Myometrial cell (primary cell): ENCODE measurements at places on chromosomes 12 and 14. TPM values are rescaled to one million over a fixed set of nuclear protein-coding genes. Genes with fewer than 3 reads are reported as not detected.

GLT8D2 gene
- total RNA-seq, result 20.2 and 26.4 TPM in 2 replicates

FAM90A1 gene
- under 0.01 and 0.18 TPM in 2 replicates for total RNA-seq

LTB4R gene
- total RNA-seq, result under 0.01 and 0.71 TPM in 2 replicates

DCN gene
- total RNA-seq, result 320 and 329 TPM in 2 replicates

PPP1R1A gene
- total RNA-seq, result not detected in 2 replicates

ZDHHC22 gene
- not detected in 2 replicates for total RNA-seq

SIRT4 gene
- under 0.01 and 0.35 TPM in 2 replicates for total RNA-seq

BATF gene
- not detected in 2 replicates for total RNA-seq

BRMS1L gene
- total RNA-seq, result 1.7 and 3.0 TPM in 2 replicates

AQP6 gene
- not detected in 2 replicates for total RNA-seq

NAV3 gene
- total RNA-seq, result 29.4 and 49.3 TPM in 2 replicates

CLEC12A gene
- not detected in 2 replicates for total RNA-seq

HHIPL1 gene
- 4.0 and 6.0 TPM in 2 replicates for total RNA-seq

ZBTB42 gene
- total RNA-seq, result 1.6 and 2.3 TPM in 2 replicates

SLC39A2 gene
- 0.18 and 0.58 TPM in 2 replicates for total RNA-seq

MFAP5 gene
- 3.2 TPM in 2 replicates for total RNA-seq

RASSF9 gene
- under 0.01 and 0.18 TPM in 2 replicates for total RNA-seq

MYF6 gene
- not detected in 2 replicates for total RNA-seq

CCDC175 gene
- total RNA-seq, result not detected in 2 replicates

FGD4 gene
- total RNA-seq, result 5.2 and 5.8 TPM in 2 replicates

TNFAIP2 gene
- 45.6 and 57.4 TPM in 2 replicates for total RNA-seq

KLRF1 gene
- 0.35 TPM in 1 of 2 replicates, not detected in the other for total RNA-seq

ADAM20 gene
- not detected in 2 replicates for total RNA-seq

SMIM41 gene
- not detected in 2 replicates for total RNA-seq

OR10P1 gene
- not detected in 2 replicates for total RNA-seq

EMP1 gene
- total RNA-seq, result 229 and 483 TPM in 2 replicates

NXPH4 gene
- total RNA-seq, result 0.71 and 1.2 TPM in 2 replicates

SLC22A17 gene
- total RNA-seq, result 10.1 and 16.8 TPM in 2 replicates

TAS2R42 gene
- total RNA-seq, result not detected in 2 replicates

MYL2 gene
- not detected in 2 replicates for total RNA-seq

SLC38A4 gene
- 0.53 and 0.58 TPM in 2 replicates for total RNA-seq

DACT1 gene
- 0.29 and 2.1 TPM in 2 replicates for total RNA-seq

RERGL gene
- not detected in 2 replicates for total RNA-seq

TMTC1 gene
- 50.5 and 51.4 TPM in 2 replicates for total RNA-seq

TIGAR gene
- 19.0 and 20.6 TPM in 2 replicates for total RNA-seq

DCP1B gene
- 22.2 and 27.4 TPM in 2 replicates for total RNA-seq

SYNE3 gene
- total RNA-seq, result 4.6 and 5.2 TPM in 2 replicates
